ENCODE measurements at places on chromosomes 1 and 21. TPM values are rescaled to one million over a fixed set of nuclear protein-coding genes. Genes with fewer than 3 reads are reported as not detected.

Gene DYNLT5
- total RNA-seq, result not detected

Gene WNT4
- total RNA-seq, result not detected

Gene SELE
- total RNA-seq, result not detected

Gene VTCN1
- not detected for total RNA-seq

Gene PLA2G2A
- total RNA-seq, result not detected

Gene FAM177B
- not detected for total RNA-seq

Gene TSPEAR
- not detected for total RNA-seq

- no peak for DNase-seq
These were observed 105.2 kb downstream of the LAMC2 start for GRCh38 chr1:183291216-183291762.

DNA sequence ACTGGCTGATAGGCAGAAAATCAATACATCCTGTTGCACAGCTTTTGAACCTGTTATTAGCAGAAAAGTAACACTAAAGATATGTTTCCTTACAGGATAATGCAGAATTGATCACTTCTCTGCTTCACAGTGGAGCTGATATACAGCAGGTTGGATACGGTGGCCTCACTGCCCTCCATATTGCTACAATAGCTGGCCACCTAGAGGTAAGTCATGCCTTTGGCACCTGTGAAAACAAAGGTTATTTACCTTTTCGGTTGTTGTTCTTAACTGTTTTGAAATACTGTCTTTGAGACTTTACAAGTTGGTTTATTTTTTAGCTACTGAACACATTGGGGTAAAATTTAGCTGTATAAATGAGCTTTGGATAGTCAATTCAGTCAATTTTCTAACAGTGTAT, 36.3 kb downstream of the TNNI3K start:
- no peak for DNase-seq

DNA sequence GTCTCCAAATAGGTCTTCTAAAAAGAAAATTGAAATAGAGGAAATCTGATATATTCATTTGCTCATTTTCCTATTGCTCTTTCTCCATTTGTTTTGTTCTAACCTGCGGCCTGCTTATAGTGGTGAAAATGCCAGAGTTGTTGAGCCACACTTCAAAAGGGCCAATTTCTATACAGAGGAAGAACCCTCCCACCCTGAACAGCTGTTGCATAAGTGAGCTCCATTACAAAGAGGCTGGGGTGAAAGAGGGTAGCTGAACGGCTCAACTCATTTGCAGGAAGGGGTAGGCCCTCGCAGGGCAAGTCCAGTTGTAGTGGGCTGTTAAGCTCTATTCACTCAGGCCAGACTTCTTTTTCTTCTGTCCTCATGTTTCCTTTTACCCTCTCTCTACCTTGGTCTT, 8.8 kb downstream of the ADCY10 start:
- DNase-seq, result no peak

- DNase-seq, result no peak
These were observed 58.7 kb downstream of the ALG14 start for GRCh38 chr1:95013950-95014574.

- DNase-seq, result no peak
These were observed 29.6 kb upstream of the AJAP1 start for GRCh38 chr1:4624801-4625200.

GRCh38 chr1:70459496-70460225, 48.6 kb downstream of the CTH start:
- peak; percentile 9 for DNase-seq

DNA sequence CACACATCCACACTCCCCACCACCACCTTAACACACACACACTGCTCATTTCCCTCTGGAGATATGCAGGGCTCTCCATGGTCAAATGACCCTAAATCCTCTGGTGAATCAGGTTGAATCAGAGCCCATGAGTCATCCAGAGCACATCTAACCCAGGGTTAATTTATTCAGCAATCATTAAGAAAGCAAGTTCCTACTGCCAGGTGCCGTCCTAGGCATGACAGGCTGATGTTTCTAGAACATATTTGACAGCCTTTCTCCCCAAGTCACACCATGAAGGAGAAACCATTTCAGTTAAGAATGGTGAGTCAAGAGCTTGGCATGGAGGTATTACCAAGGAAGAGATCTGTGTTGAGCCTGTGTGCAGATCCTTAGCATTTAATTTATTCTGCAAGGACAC, 194.3 kb upstream of the CAMK1G start:
- DNase-seq, result peak; percentile 82

GRCh38 chr1:29835874-29836273, 599.6 kb downstream of the PTPRU start:
- DNase-seq, result no peak

DNA sequence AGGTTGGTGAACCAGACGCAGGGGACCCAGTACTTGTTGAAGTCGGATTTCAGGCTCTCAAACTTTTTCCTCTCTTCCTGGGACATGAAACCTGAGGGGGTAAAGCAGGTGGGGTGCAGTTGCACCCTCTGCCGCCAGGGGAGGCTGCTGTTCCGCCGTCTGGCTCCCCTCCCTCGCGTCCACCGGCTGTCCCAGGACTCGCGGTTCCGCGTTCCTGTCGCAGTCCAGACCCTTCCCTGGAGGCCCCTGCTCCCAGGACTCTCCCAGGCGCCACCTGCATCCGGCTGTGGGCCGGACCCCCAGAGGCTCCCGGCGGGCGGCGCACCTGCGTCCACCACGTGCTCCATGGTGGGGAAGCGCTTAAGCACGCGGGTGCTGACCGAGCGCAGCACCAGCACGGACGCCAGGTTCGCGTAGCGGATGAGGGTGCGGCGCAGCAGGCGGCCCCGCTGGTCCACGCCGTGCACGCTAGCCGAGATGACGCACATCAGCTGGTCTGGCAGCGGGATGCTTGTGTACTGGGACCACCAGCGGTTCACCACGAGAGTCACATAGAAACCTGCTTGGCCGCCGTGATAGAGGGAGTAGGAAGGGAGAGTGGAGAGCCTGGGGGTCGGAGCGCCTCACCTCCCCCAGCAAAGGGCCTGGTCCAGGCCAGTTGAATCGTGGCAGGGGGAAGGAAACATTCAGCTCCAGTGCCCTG, 1.7 kb downstream of the BEST4 start:
- no peak for DNase-seq

GRCh38 chr1:157910270-157910669, 68.7 kb upstream of the CD5L start:
- no peak for DNase-seq

GRCh38 chr1:231836227-231836893, 209.8 kb downstream of the DISC1 start:
- DNase-seq, result no peak

DNA sequence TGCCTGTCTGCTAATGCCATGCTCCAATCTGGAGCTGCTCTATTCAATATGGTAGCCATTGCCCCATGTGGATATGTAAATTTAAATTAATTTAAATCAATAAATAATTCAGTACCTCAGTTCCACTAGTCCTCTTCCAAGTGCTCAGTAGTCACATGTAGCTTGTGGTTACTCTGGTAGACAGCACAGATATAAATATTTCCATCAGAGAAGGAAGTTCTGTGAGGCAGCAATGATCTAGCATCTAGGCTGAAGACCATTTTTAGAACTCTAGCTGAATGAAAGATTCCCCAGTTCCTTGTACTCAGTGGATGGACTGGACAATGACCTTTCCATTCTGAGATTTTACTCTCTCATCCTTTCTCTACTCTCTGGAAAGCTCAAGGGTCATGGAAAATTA, 25.8 kb upstream of the CAPZB start:
- no peak for DNase-seq

DNA sequence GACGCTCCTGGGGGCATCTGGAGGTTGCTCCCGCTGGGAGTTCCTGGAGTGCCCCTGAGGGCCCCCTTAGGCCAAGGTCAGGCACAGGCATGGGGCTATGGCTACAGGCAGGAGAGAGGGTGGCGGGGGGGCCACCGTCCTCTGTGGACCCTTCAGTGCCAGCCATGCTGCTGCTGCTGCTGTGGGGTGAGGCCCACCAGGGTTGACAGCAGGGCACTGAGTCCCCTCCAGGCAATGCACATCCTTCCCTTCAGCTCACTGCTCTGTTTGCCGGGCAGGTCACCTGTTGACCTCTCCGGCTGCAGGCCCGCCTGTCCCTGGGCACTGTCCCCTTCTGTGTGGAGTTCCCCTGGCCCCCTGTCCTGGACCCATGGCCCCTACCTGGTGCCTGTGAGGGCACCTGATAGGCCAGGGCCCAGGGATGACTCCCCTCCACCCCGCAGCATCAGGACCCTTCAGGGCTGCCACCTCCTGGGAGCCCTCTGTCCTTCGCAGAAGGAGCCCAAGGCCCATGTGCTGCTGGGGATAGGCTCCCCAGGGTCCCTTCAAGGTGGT, 34.1 kb upstream of the ADARB1 start:
- no peak for DNase-seq

GRCh38 chr1:86868477-86868876, 45.4 kb downstream of the SELENOF start:
- DNase-seq, result no peak

Measured in MG63 (cell line).